Urinary bladder (tissue), 4 donors: ENCODE measurements at places on chromosomes 7 and 10. TPM values are rescaled to one million over a fixed set of nuclear protein-coding genes. Genes with fewer than 3 reads are reported as not detected.

Gene CAV1
- 576 TPM for total RNA-seq

Gene EVX1
- total RNA-seq = 1.1 TPM

Gene IDI2
- total RNA-seq = not detected

Gene CACNB2
- total RNA-seq = 40.4 TPM

Gene C10orf53
- total RNA-seq = not detected

Gene SORCS1
- total RNA-seq = 14.8 TPM

Gene CLDN3
- total RNA-seq = 0.21 TPM

Gene PPP1R3C
- total RNA-seq = 129 TPM

Gene ARHGAP19
- 21.3 TPM for total RNA-seq

Gene ASIC3
- 1.1 TPM for total RNA-seq

Gene PKD1L1
- 1.3 TPM for total RNA-seq

Gene HOXA7
- total RNA-seq = 3.7 TPM

Gene GBX1
- not detected for total RNA-seq

Gene OR6B1
- total RNA-seq = not detected

Gene ATRNL1
- total RNA-seq = 153 TPM

Gene SAP25
- total RNA-seq = not detected

Gene GPRIN2
- total RNA-seq = 1.2 TPM

Gene RNF32
- total RNA-seq = 1.0 TPM

Gene HECTD2
- total RNA-seq = 100 TPM

Gene TMEM236
- 1.2 TPM for total RNA-seq

Gene MCM10
- 4.5 TPM for total RNA-seq

Gene NEUROG3
- not detected for total RNA-seq

Gene P4HA1
- 143 TPM for total RNA-seq

Gene TMEM178B
- total RNA-seq = 2.0 TPM

Gene PNLIPRP2
- total RNA-seq = not detected

Gene STEAP1B
- total RNA-seq = 3.2 TPM

Gene GALNT17
- 27.0 TPM for total RNA-seq

Gene WEE2
- 0.42 TPM for total RNA-seq

Gene CTAGE8
- 0.79 TPM for total RNA-seq

Gene ASB4
- total RNA-seq = 1.9 TPM

Gene BHLHA15
- total RNA-seq = not detected

Gene ADCY1
- total RNA-seq = 3.7 TPM

Gene LBX1
- not detected for total RNA-seq

Gene TLX1
- not detected for total RNA-seq

Gene LRIT1
- not detected for total RNA-seq

Gene INA
- total RNA-seq = 5.8 TPM

Gene IL15RA
- 3.5 TPM for total RNA-seq
